ENCODE measurements at places on chromosomes 4 and X.

DNA sequence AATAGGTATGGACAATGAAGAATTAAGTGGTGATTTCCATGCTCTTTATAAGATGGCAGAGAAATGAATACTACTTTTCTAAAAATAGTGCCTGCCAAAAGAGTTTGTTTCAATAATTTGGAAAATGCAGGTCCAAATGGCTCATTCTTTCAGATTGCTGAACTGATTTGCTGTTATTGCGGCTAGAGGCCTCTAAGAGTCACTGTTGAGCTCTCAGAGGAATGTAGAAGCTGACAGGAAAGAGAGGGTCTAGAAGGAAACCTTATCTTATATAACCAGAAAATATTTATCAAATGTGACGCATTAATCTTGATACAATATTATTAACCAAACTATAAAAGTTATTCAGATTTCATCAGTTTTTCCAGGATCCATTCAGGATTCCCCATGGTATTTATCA is 65.7 kb upstream of the PAGE1 start:
- DNase-seq, result peak; percentile 2

DNA sequence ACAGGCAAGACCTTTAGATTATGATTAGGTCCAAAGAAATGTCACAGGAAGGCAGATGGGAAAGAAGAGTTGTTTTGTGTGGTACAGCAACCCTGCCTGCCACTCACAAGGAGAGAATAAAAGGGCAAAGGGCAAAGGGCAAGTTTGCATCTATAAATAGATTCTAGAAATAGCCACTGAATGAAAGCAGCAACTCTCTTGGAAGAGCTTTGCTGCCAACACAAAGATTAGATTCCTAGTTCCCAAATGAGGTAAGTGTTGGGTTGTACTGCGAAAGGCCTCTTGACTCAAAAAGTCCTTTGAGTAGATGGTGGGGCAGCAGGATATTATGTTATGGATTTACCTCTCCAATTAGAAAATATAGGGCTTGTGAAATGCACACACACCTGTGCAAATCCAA is 61.2 kb downstream of the MOSPD2 start:
- no peak for DNase-seq

GRCh38 chr4:61397174-61397573 is 197.0 kb downstream of the ADGRL3 start:
- no peak for DNase-seq

GRCh38 chr4:38469410-38469809 is 194.6 kb upstream of the KLF3 start:
- no peak for DNase-seq

DNA sequence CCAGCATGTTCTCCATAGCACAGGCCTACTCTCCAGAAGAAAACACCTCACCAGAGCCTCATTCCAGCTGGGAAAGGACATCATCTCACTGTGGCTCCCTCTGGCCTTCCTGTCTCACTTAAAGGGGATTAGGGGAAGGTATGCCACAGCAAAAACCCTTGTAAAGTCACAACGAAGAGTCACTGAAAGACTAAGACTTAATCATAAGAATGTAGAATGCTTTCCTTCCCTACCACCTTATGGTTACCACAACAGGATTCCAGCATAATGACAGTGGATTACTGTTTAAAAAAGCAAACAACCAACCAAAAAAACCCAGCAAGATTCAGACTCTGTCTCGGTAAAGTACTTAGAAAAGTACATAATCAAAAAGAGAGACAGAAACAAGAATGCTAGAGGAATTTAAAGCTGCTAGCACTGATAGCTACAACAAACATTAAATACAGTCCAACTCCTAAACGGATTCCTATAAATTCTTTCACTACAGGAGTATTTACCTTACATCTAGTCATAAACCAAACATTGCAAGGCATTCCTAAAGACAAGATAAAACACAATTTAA is 75.1 kb downstream of the BANK1 start:
- DNase-seq, result no peak

DNA sequence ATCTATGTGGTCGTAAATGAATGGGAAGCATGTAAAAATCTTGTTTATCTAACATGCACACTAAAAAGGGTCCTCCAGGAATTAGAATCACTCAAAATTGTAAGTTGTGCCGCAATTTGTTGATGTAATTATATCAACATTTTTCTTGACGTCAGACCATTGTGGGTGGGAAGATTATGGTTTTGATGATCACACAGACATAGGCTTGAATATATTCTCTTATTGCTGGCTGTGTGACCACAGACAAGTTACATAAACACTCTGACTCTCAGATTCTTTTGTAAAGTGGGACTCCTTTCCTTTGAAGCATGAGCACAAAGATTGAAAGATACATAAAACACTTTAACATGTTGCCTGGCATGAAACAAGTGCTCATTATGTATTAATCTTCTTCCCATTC is 51.5 kb downstream of the IL1RAPL1 start:
- DNase-seq, result no peak

DNA sequence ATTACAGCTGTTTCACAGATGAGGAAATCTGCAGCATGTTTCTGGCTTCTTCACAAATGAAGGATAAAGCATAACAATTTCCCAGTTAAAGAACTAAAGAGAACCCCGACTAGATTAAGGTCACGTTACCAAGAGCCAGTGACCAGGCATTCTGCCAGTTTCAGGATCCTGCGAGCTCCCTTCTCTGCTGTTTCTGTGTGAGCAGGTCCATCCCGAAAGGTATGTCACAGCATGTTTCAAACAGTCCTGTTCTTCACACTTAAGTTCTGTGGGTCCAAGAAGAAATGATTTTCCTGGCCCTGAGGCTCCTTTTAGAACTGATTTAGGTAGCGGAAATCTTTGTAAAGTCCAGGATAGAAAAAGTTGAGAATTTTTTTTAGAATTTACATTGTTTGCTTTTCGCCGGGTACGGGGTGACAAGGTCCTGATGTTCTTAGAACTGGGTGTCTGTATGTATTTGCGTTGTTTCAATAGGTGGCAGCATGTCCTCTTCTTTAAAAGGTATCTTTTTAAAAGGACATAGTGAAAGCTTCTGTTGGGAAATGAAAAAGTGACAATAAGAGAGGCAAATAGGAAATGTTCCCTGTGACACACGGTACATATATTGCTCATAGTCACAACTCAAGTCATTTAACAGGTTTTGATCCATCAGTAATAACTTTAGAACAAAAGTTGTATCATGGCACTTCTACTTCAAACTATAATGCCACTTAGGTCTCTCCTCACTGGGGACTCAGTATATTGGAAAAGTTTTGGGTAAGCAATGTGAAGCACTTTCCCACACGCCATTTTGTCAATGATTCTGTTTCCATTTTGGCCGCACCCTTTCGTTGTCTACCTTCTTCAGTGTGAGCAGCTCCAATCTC is 18.4 kb downstream of the IL21 start:
- DNase-seq, result no peak

DNA sequence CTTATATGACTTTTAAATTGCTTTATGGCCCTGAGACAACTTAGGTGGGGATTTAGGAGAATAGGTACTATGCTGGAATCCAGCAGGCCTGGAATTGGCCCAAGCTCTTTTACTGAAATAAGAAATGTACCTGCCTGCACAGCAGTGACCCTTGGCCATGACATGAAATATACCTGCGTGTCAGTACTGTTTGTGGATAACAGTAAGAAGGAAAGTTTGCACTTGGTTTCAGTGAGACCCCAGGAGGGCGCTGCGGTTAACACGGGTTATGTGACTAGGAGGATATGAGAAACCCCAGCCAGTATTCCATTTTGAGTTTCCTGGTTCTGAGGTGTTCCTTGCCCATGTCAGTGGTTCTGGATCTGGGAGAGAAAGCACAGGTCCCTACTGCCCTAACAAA is 5.3 kb downstream of the MTM1 start:
- DNase-seq, result no peak

- no peak for DNase-seq
Measured at GRCh38 chr4:169341490-169341889, 70.7 kb upstream of the SH3RF1 start.

DNA sequence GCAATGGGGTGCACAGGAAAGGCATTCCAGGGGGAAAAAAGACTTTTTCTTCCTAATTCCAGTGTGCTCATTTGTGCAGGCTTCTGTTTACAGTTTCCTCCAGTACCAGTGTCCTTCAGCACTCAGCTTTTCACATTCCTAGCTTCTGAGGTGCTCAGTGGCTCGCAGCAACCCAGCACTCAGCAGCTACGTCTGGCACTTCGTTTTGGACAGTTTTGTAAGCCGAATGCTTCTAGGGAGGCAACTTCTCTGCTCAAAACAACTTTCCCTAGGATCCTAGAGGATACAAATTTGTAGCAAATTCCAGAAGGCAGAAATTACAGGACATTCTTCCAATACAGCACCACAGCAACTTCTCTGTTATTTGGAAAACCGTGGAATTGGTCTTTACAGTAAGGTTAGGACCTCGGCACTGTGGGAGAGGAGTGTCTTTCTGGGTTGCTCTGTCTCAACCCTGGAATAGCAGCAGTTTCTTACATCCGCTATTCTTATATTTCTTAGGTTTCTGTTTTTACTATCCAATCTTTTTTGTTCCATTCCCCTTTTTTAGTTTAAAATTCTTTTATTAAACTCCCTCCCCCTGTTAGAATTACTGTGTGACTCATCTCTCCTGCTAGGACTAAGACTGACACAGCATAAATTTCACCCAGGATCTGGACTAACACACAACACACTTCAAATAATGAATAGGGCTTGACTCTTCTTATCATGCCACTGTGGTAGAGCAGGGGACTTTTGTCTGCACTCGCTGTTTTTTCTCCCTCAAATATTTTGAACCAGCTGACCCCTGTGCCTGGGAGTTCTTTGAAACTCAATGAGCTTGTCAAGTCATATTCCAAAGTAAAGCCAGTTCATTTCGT is 1314.7 kb downstream of the FSTL5 start:
- no peak for DNase-seq

DNA sequence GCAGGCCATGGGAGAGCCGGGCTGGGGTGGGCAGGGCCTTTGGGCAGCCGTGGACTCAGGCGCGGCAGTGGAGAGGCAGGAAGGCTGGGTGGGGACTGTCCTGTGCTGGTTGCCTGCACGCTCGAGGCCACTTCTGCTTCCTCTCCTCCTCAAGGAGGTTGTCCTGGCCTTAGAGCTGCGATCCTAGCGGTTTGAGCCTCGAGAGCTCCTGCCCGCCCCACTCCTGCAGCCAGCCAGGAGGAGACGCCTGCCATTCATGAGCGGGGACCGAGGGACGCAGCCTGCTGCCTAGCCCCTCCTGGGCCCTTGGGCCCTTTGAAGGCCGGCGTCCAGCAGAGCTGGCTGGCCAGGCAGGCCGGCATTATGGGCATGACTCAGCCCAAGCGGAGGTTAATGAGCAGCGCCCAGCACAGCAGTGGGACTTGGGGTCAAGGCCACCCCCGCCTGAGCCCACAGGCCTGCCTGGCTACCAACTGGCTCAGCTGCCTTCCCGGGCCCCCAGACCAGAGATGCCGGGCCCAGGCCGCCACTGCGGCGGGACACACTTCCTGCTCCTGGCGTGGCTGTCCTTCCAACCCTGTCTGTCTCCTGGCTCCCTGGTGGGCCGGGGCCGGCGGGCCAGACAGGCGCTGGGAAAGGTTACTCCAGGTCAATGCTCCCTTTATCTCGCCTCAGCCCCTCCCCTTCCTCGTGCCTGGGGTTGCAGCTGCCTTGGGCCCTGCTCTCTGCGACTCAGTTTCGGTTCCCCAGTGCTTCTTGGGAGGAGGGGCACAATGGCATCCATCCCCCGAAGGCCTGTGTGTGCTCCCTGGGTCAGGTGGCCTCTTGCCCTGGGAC is 1.8 kb downstream of the ABCD1 start:
- no peak for DNase-seq

DNA sequence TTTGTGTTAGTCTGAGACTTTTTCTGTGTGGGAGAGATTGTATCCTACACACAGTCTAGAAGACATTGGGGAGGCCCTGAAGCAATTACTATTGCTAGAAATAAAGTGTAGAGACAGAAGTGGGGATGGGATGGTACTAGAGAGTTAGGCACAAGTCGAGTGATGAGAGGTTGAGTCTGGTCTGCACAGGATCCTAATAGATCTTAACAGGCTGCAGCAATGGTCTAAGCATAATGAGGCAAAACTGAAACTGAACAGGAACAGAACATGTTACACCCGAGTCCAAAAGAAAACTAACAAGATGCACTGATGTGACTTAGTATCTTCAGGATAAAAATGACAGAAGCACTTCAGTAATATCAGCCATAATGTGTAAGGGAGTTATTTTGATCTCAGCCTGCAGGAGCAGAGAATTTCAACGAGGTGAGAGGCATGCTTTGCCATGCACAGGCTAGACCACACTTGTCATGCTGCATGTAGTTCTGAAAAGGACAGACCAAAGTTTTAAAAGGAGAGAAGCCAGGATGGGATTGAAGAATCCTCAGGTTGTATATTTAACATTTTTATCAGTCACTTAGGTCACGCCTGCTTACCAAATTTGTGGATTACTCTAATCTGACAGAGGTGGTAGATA is 205.8 kb upstream of the BOD1L1 start:
- no peak for DNase-seq

DNA sequence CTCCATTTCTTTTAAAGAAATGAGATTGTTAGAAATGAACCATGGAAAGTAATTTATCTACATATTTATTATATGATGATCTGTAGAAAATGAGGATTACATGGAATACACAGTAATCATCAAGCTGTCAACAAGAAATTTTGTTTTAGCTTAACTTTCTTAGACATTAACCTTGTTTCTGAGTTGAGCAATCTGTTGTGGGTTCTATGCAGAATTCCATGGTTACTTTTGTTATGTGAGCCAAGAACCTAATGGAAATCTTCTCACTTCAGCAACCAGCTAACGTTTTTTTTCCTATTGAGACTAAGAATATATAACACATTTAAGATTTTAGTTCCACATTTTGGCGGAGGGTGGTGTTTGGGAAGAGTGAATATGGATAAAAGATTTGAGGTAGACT is 136.1 kb upstream of the SLC4A4 start:
- DNase-seq, result no peak

DNA sequence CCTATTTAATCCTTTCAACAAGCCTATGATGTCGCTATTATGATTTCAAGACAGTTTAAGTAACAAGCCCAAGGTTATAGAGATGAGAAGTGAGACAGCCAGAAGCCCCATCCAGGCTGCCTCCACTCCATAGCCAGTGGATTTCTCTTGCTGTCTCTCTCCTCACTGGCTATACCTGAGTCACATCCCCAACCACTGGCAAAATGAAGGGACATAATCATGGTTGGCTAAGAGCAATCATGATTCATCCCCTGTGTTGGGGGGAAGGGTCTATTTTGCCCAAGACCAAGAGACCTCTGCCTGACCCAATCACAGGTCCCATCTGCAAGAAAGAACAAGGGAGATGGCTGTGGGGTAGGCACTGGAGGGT is 334.9 kb upstream of the GATB start:
- no peak for DNase-seq

GRCh38 chr4:37434469-37434868 is 189.9 kb downstream of the NWD2 start:
- no peak for DNase-seq

DNA sequence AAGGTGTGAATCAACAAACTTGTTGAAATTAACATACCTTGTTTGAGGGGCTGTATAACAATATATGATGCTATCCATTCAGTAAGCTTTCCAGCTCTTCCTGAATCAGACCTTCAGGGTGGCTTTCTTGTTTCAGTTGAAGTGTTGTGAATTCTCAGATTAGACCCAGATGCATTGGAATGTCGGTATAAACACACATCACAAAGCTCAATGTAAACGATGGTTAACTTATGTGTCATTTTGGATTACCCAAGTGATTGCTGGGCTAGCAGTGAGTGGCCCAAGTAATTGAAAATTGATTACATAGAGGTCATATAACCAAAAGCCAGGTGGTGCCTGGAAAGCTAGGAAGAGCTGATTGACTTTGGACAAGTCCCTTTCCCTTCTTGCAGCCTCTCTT is 115.0 kb downstream of the SHROOM4 start:
- no peak for DNase-seq
